ENCODE measurements at places on chromosomes 7 and 10.
A peak's percentile ranks its signal among the peaks of the same experiment; 100 is the strongest.

DNA sequence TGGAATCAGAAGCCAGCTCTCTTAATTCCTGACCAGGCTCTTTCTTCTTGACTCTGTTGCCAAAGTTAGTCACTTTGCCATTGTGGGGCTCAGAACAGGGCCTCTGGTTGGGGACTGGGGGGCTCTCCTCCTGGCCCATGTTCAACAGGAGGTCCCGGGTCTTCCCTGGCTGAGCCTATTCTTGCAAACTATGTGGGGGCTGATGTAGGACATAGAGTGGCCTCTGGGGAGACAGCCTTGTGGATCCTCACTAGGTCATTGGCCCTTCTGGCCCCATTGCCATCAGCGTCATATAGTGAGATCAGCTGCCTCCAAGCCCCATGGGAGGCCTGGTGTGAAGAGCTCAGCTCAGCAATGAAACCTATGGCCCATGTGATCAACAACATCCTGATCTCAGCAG is 77.6 kb upstream of the LEP start:
- no peak for DNase-seq

DNA sequence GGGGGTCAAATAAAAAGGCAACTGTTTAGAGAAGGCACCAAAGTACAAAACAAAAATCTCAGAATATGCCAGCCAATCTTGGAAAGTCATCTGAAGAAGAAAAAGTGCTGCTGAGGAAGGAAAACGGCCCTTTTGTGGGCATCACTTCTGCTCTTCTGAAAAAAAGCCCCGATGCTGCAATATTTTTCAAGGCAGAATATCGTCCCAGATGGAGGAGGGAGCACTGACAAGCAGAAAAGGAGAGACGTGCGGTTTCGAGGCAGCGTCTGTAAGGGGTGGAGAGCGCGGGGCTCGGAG is 959 bp upstream of the ATRNL1 start:
- no peak for DNase-seq

- DNase-seq = no peak
These were observed 456.4 kb downstream of the TNS3 start for GRCh38 chr7:47125529-47125928.

DNA sequence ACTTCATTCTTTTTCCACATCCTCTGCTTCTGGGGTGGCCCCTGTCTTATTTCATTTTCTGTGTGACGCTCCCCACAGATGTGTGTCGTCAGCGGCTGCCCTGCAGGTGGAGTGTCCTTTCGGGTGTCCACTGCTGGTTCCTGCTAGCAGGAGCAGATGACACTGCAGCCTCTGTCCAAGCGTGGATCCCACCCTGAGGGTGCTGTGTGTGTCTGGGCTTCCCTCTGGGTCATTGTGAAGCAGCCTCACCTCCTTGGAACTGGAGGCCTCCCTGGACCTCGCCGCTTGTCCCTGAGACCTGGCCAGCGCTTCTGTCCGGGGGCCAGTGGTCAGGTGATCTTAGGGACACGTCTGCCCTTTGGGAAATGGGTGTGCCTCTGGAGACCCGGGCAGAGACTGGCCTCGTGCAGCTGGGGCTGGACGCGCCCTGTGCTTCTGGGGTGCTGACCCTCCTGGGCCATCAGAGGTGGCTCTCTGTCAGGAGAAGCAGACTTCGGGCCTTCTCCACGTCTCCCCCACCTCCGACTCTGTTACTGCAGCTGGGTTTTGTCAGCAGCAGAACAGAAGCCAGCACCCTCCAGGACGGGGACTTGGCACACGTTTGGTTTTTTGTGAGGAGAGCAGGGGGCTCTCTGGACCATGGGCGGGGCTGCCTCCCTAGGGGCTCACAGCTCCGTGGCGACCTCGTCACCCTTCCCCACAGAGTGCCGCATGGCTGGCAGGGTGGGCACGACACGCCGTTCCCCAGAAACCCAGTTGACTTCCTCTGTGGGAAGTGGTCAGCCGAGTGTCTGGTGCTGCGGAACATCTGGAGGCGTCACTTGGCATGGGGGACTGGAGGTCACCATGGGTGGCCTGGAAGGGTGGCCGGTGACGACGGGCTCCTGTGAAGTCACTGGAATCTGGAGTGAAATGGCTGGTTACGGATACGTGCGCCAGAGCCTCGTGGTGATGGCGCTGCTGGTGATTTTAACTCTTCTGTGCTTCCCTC is 48.4 kb downstream of the INPP5A start:
- no peak for DNase-seq

DNA sequence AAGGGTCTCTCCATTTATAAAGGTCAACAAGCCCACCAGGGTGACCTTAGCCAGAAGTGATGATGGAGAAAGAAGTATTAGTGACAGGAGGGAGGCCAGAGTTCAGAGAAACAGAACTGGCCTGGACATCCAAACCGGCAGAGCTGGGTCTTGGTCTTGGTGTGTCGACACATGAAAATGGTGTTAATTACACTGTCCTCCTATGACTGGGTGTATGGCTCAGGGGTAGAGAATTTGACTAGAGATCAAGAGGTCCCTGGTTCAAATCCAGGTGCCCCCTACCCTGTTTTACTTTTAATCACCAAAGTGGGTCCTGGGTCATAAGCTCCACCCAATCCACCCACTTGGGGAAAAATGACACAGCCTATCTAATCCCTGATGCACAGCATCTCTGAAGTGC is 110.6 kb upstream of the ZNF746 start:
- DNase-seq = no peak

DNA sequence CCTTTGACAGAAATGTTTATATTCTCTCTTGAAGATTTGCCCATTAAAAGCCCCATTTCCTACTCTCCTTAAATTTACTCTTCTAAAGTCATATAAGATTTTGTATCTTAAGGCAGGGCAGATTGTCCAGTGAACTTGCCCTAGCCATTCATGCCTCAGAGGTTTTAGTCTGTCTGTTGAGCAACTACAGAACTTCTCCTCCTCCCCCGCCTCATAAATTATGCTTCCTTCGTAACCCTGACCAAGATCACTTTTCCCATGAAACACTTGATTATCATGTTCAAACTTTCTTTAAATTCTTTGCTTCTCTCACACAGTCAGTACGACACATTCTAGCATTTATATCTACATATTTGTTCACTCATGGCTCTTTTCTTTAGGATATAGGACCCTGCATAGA is 621.3 kb downstream of the ANKRD7 start:
- no peak for DNase-seq

GRCh38 chr10:114762811-114763210 is 58.8 kb upstream of the FHIP2A start:
- DNase-seq = no peak

- DNase-seq = no peak
These were observed 962.4 kb upstream of the GHITM start for GRCh38 chr10:83176901-83177300.

GRCh38 chr7:48298779-48299178 is 127.5 kb downstream of the ABCA13 start:
- peak; percentile 28 for DNase-seq

- no peak for DNase-seq
These were observed 33.3 kb downstream of the ARHGAP19 start for GRCh38 chr10:97259119-97259518.

GRCh38 chr7:79137942-79138341 is 315.5 kb downstream of the MAGI2 start:
- DNase-seq = no peak

- DNase-seq = no peak
These were observed 149.8 kb downstream of the LSMEM1 start for GRCh38 chr7:112630565-112630964.

DNA sequence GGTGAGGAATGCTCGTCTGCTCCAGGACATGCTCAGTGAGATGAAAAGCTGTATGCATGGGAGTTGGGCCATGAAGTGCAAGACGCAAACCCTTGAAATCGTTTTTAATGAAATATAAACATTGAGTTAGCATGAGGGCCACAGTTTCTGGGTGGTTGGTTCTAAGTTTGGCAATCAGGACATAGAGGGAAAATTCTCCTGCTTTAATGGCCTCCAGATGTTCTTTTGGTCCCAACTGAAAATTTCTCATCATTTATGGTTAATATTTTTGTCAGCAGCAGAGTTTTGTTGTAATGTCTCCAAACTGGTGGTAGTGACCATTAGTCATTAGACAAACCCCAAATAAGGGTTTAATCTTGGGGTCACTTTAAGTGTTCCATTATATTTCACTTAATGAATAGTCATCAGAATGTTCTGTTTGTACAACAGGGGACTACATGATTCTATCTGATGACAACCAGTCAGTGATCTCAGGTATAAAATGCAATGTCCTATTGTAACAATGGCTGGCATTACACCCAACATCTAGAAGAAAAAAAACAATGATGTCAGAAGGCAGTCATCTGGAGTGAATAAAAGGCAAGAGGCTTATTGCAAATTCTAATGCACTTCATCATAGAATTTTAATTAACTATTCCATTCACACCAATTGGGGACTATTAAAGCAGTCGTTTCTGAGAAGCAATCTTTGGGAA is 197.4 kb downstream of the JCAD start:
- no peak for DNase-seq

GRCh38 chr10:25105743-25106260 is 69.0 kb upstream of the GPR158 start:
- no peak for DNase-seq

DNA sequence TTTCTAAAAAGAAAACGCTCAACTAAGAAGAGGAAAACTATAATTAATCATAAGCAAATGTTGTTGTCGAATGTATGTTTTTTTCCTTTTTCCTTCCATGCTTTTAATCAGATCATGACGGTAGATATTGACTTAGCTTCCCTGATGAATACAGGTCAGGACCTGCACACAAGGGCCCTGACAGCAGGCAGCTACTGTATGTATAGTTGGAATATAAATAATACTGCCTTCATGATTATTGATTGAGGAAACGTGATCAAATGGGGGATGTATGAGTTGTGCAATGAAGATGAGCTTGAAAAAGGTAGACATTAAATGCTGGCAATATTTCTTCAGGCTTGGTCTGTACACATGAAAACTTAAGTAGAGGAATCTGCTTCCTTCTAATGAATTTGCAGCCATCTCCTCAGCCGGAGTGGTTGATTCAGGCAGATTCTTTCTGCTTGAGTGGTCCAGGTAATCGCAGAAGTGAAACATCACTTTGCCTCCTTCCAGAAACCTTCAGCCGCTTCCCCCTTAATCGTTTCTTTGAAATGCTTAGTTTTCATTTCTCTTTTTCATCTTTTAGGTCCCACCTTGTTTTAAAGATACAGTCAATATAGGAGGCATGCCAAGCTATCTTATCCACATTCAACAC is 656.5 kb downstream of the SDK1 start:
- DNase-seq = no peak

DNA sequence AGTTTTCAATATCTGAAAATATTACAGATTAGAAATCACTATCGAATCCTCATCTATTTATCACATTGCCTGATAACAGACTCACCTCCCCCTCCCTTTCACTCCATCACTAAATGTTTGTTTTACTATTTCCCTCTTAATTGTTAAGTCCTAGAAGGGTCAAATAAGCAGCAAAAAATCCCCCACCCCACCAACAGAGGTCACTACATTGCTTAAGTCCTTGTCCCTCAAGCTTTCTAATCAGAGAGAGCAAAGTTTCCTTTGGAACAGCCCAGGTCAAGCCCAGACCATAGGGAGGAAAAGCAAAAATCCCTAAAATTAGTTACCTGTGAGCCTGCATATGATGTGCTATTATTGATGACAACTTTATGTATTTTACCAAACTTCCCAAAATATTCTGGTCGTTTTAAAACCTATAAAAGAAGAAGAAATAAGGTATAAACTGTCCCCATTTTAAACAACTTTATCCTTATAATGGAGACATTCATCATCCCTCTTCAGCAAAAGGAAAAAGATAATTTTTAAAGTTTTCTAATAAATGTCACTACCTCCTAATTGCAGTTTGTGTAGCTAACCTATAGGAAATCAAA is 95.0 kb downstream of the CNOT4 start:
- no peak for DNase-seq

DNA sequence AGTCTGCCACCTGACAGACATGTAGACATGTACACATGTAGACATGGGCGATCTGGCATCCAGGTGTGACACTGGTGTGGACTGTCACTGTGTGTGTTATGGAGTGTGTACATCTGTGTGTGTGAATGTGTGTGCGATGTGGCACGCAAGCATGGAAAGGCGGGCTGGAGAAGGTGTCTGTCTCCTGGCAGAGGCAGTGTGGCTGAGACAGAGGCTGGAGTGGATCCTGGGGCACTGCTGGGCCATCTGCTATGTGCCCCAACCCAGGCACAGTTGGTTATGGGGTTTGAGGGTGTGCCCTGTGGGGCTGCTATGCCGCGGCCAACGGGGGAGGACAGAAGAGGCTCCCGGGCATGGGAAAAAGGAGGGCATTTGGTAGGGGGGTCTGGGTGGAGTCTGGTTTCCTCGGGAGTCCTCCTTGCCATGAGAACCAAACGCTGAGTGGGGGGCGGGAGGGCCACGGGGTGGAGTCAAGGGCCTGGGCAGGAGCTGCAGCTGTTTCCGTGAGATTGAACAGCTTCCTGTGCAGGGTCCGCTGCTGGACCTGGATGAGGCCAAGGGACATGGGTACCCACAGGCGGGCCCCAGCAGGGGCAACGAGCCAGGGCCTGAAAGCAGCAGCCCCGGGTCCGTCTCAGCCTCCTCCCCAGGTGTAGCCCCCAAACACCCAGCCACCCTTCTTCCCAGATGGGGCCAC is 1.3 kb downstream of the ELN start:
- DNase-seq = no peak

DNA sequence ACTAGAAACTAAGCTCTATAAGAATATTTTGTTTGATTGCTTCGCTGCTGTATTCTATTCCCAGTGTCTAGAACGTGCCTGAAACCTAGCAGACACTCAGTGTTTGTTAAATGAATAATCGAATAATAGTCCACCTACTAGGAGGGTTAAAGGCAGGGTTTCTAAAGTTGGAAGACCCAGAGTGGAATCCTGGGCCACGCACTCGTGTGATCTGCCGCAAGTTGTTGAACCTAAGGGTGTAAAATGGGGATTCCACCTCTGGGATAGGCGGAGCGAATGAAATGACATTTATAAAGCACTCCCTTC is 702 bp upstream of the AGFG2 start:
- DNase-seq = no peak

DNA sequence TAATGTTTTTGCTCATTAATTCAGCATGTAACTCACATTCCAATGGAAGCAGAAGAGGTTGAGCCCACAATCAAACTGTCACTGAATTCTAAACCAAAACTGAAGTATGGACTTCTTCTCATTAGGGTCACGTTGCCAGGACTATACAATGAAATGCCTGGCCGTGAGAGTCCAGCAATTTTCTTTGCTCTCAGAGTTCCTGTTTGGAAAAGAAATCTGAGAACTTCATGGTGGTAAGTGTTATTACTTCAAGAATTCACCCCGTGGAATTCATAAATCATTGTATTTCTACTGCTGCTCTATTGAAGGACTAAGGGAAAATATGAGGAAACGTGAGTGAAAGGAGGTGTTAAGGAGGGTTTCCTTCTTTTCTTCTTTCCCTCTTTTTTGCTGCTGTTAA is 441.8 kb upstream of the AKR1E2 start:
- DNase-seq = no peak

GRCh38 chr7:112160130-112160770 is 45.9 kb downstream of the DOCK4 start:
- DNase-seq = no peak

DNA sequence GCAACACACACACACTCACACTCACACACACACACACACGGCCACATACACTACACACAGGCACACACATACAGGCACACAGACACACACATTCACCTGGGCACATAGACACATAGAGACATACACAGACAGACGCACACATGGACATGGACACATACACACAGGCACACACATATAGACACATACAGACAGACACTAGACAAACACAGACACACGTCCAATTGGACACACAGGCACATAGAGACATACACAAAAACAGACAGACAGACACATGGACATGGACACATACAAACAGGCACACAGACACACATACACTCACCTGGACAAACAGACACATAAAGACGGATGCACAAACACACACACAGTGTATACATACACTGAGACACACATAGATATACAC is 21.7 kb upstream of the ACTR3B start:
- DNase-seq = no peak

- DNase-seq = no peak
These were observed 50.2 kb downstream of the BBS9 start for GRCh38 chr7:33179519-33179918.

Measured in stimulated activated CD8-positive, alpha-beta memory T cell treated with anti-CD3 and anti-CD28 coated beads, Interleukin-15, amount 100 ng/mL, for 48 hours (primary cell).